ENCODE measurements at places on chromosomes 2 and 18.

GRCh38 chr2:239251971-239252370 is 148.8 kb downstream of the HDAC4 start:
- DNase-seq, result no peak

- no peak for DNase-seq
These were observed 262.0 kb downstream of the MREG start for GRCh38 chr2:215751200-215751910.

DNA sequence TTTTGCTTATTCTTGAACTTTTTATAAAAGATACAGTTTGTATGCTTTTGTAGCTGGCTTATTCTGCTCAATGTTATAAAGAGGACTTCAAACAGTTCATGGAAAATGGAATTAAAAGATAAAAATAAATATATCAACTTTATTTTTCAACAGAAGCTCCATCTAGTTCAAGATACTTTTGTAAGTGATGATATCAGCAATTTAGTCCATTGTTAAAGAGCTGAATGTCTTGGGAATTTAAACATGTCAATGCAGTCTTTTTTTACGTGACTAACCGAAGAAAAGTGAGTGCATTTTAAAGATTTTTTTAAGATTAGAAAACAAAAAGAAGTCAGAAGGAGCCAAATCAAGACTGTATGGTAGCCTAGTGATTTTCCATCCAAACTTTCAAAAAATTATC is 85.4 kb upstream of the CHST9 start:
- DNase-seq, result no peak

DNA sequence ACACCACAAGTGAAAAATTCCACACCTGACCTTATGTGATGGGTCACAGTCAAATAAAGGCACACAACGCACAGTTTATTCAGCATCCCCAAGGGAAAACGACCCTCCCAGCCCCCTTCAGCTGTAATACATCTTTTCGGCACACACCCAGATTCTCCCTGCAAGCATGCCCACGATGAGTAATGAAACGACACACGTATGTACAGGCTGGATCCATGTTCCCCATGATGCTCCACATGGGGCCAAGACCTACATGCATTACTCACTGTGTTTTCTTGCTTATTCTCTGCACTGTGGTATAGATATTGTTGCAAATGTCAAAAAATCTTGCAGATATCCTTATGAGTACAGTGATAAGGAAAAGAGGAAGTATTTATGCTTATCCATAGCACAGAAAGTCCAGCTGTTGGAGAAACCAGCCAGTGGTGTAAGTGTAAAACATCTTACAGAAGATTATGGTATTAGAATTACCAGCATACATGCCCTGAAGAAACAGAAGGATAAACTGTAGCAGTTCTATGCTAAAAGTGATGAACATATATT is 32.5 kb upstream of the SGPP2 start:
- DNase-seq, result no peak

GRCh38 chr2:219207134-219207883 is 727 bp downstream of the ZFAND2B start:
- no peak for DNase-seq

GRCh38 chr2:39648580-39648979 is 17.1 kb upstream of the TMEM178A start:
- no peak for DNase-seq

- DNase-seq, result no peak
These were observed 488.9 kb downstream of the MBD2 start for GRCh38 chr18:53735526-53735925.

DNA sequence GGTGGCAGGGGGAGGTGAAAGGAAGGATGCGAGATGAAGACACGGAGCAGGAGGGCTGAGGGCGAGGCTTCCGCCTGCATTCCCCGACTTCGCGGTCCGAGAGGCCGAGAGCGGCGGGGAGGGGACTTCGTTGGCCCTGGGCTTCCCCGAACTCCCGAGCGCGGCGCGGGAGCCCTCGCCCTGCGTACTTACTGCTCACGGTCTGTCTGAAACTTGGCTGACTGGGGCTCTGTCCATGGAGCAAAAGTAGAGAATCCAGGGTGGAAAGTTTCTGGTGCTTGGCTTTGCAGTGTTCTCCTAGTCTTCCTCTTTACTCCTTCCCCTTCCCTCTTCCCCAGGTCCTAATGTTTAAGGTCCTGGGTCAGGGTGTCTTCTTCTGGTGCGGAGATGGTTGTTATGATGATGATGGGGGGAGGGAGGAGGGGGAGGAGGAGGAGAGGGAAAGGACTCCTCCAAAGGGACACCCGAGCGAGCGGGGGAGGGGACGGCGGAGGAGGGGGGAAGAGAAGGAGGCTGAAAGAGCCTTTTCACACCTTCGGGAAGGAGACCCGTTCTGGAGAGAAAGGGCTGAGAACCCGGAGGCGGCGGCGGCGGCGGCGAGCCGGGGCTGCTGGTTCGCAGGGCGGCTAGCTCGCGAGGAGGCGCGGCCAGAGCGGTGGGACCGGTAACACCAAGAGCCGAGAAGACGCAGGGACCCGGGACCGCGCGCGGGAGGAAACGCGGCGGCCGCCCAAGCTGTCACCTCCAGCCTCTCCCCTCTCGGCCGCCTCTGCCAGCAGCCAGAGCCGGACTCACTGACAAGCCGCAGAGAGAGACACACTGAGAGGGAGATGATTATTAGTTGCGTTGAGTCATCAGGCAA is at the start of gene SATB2:
Gene SATB2, minus strand, starts transcription at position 793 of the 862 bp plus-strand sequence. CDS start 1,902 bp downstream, outside the sequence.
- no peak for DNase-seq

GRCh38 chr2:112335600-112335999 is 60.2 kb downstream of the ZC3H6 start:
- no peak for DNase-seq

- no peak for DNase-seq
These were observed 198.3 kb downstream of the PIEZO2 start for GRCh38 chr18:10950876-10951630.

DNA sequence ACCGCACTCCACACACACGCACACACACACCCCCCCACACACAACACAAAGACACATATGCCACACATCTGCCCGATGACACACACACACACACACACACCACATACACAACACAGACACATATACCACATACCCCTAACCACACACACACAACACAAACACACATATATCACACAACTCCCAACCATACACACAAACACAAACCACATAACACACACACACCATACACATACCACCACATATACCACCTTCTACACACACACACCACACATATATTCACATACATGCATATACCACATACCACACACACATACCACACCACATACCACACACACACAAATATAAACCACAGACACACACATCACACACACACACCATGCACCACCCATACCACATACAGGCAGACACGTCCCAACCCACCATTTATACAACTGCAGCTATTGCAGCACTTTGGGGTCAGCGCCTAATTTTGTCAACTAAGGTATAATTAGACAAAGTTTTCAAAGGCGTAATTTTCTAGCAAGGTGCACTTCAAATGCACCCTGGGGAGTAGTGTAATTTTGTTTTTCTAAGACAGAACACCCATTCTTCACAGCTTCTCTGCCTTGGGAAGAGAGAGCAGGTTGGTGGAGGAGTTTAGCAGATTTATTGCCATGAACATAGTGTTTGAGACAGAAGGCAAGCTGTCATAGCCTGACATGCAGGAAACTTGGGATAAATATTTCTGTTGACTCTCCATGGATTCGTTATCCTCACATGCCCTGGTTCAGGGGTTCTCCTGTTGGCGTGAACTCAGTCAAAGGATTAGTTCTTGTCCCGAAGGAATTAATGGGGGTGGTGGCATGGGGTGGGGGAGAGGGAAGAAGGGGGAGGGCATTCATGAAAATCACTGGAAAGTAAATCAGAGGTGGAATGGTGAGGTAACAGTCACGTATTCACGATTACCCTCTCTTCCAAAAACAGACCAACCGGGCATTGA is 416.1 kb downstream of the LPIN1 start:
- no peak for DNase-seq

DNA sequence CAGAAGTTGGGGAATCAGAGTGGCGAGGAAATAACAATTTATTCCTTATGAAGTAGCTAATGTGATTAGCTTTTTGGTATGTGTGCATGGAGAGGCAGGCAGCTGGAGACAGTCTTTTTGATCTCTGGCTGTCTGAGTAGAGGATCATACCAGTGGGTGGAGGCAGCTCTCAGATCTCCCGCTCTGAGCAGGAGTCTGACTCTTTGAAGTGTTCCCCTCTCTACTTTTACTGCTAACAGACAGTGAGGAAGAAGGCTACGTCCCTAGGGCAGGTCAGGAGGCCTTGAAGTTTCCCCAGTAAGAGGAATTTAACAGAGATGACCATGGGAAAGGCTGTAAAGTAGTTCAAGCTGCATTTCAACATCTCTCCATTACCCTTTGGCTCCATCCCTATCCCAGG is 111.9 kb upstream of the REG3A start:
- no peak for DNase-seq

- DNase-seq, result no peak
These were observed 30.8 kb upstream of the LRRTM4 start for GRCh38 chr2:77552956-77553355.

- DNase-seq, result no peak
These were observed 14.4 kb upstream of the RPE start for GRCh38 chr2:209988010-209988409.

DNA sequence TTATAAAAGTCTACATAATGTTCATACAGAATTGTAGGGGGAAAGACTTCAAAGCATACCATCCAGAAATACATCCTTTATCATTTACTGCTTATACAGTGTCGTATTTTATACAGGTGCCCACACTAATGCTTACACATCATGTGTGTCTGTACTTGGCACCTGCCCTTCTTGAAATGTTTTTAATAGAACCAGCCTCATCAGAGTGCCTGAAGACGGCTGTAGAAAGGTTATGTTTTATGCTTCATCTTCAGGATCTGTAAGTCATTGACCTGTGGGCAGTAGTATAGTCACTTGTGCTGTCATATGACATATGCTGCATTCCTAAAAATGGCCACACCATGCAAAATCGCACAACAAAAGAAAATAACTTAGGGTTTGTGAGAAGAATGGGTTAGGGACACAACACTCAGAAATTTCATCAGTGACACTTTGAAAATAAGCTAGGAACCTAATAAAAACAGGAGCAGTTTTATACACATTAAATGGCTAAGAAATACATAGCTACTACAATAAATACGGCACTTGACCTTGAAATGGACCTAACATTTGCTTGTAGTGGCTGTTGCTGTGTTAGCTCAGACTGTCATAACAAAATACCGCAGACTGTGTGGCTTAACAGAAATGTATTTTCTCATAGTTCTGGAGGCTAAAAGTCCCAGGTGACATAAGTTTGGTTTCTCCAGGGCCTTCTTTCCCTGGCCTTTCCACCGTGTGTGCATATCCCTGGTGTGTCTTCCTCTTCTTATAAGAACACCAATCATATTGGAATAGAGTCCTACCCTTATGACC is 112.6 kb downstream of the CERS6 start:
- no peak for DNase-seq

DNA sequence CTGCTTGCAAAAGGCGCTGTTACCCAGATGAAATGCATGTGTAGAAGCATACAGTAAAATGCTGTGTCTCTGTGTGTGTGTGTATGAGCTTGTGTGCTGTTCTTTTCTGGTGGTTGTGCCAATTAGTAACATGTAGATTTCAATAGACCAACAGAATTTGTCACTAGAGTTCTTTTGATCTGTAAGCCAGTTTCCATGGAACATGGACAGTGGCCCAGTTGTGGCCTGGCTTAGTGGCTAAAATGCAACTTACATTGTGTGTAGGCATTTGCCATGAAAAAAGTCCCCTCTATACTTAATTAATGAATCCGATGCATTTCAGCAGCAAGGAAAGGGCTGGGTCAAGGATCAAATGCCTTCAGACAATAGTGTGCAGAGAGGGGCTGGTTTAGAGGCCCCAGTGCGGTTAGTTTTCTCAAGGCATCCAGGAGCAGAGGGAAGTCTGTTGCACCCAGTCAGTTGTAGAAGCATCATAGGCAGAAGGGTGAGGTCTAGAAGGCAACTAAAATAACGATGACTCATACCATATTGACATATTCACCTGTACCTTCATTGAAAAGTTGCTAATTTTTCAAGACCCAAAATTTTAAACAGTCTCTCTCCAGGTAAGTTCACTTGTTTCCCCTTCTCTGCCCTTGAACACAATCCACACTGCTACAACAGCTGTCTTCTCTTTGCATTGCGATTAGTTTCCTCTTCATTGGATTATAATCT is 366.9 kb upstream of the SPRED2 start:
- DNase-seq, result no peak

DNA sequence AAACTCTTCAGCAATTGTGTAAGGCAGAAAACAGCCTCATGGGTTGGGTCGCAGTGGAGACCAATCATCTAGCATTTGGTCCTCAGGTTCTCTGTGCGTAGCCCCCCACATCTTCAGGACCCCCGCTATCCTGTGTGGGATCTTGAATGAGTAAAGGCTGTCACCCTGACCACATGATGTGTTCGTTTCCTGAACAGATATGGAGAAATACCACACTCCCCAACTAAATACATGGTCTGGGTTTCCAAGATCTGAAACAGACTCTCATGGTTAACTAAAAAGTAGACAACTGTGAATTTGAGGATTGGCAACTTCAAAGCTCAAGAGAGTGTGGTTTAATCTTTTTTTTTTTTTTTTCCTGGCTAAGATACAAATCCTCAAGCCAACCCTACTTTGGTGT is 23.2 kb downstream of the DOCK10 start:
- DNase-seq, result no peak

DNA sequence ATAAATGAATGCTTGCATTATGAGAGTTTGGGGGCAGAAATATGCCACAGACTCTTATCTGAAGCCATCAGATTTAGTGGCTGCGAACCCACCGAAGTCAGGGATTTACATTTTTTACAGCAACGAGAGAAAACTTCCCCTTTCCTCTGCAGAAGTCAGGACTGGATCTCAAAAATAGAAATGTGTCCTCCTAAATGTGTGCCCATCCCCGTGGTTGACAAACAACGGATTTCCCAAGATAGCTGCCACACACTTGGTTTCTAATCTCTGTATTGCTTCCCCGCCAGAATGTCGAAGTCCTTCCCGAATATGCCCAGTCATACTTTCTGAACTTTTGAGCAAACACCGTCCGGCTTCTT is 879 bp upstream of the ADAM23 start:
- DNase-seq, result no peak

DNA sequence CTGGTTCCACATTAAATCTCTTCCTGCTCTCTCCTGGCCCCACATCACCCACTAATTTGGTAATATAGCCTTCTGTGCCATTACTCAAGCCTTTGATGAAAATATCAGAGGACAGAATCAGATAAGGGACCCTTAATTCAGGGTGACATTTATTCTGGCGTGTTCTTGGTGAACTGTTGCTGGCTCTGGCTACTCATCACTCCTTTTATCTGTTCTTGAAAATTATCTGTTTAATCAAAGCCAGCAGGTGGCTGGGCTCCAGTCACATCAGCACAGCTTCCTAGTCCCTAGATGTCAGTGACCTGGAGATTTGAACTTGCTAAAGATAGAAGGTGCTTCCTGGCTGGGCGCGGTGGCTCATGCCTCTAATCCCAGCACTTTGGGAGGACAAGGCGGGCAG is 26.9 kb upstream of the SLC35F6 start:
- no peak for DNase-seq

DNA sequence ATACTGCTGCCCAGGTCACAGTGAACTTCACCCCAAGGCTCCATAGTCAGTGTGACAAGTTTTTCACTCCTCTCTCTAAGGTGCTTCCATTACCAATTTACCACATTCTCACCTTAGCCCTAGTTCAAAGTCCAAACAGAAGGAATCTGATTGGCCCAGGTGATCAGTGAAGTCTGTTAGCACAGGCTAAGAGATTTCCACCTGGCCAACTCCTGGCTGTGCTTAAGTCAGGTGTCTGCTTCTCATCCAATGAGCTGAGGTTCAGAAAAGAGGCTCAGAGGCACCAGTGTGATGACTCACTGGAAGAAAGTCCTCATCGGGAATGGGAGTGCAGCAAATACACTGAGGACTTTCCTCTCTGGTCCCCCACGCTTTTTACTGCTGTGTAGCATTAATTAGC is 164.4 kb upstream of the MGAT5 start:
- no peak for DNase-seq

GRCh38 chr18:2794159-2794558 is 52.6 kb upstream of the EMILIN2 start:
- no peak for DNase-seq

Measured in stimulated activated naive CD8-positive, alpha-beta T cell treated with anti-CD3 and anti-CD28 coated beads, Interleukin-15, Interleukin-2, amounts not matched to agents 100 U/mL and 50 U/mL, for 24 hours (primary cell).